ENCODE measurements at places on chromosomes 5 and 9. TPM values are rescaled to one million over a fixed set of nuclear protein-coding genes. Genes with fewer than 3 reads are reported as not detected.

Gene PCDHB14
- 4.2 TPM for total RNA-seq

Gene CD74
- 530 TPM for total RNA-seq

Gene TTLL11
- total RNA-seq = 11.0 TPM

Gene KIF20A
- total RNA-seq = 2.5 TPM

Gene ANKRD20A1
- 18.2 TPM for total RNA-seq

DNA sequence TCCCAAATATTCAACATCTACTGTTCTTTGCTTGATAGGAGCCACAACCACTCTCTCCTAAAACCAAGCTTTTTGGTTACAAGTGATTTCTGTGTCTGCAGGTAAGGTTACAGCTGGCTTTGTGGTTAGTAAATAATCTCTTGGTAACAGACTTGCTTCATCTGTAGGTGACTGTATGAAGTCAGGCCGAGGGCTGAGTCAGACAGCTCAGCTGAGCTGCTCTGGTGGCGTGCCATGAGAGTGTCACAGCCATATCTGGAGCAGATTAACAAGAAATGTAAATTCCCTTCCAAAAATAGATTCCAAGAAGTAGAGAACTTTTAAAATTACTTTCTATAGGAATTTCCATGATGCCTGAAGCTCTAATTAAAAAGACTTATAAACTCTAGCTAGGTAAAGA is 23.7 kb upstream of the TAS2R1 start:
- H3K4me1 ChIP-seq = peaks cover 7% of the 10 kb centered on the region
- no peak for DNase-seq
- H3K27ac ChIP-seq = no peak overlapping the region
- H3K4me3 ChIP-seq = no peak overlapping the region
- no peaks in the 10 kb centered on the region for H3K36me3 ChIP-seq
- H3K27me3 ChIP-seq = no peaks in the 10 kb centered on the region
